ENCODE measurements at places on chromosomes 6 and 20.

DNA sequence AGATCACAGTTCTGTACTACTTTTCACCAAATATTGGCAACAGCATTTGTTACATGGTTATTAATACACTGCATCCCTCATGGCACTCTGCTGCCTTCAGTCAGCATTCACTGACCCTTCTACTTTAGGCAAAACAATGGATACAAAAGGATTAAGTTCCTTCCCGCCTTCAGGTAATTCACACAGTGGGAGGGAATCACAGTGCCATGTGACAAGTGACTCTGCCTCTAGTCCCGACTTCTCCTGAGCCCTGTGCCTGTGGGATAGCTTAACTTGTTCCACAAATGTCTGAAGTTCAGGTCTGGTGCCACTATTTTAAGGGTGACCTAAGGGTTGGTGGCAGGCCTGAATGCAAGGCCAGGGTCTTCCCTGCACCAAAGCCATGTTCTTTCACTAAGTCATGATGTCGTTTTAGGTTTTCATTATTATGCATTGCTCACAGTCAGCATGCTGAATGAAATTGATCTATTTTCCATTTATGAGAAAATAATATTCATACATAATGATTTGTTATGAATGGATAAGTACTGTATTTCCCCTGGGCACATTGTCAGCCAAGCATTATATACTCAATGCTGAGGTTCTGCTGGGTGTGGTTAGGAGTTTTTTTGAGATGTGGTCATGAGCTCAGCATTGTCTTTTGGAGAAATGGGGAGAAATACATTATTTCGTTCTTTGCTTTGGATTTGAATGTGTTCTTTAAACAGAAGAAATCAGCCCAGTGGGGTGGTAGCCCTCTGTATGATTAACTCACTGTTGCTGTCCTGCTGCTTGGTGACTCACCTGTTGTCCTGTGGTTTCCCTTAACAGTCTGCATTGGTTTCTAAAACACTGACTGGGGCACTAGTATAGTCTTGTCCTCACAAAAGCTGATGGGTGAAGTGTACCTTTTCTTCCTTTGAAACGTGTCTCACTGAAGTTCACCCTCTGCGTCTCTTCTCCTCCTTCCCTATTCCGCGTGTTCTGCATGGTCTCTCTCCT is 66.4 kb downstream of the AFDN start:
- DNase-seq = no peak

GRCh38 chr6:1076531-1077459 is 235.1 kb upstream of the FOXQ1 start:
- no peak for DNase-seq

DNA sequence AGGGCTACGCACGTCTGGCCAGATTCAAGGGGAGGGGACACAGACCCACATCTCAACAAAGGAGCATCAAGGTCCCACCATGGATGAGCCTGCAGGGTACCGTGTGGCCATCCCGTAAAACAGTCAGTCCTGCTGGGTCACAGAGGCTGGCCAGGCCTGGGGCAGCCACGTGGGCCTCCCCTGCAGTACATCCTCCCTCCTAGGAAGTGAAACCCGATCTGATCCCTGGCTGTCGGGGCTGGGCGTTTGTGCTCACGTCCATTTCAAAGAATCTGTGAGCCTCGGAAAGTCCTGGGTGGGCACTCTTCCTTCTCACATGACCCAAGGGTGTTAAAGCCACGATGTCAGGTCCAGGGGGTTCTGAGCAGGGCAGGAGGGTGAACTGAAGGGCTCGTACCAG is 14.3 kb downstream of the SULF2 start:
- DNase-seq = no peak

GRCh38 chr6:41406728-41407489 is 71.5 kb downstream of the NCR2 start:
- no peak for DNase-seq

DNA sequence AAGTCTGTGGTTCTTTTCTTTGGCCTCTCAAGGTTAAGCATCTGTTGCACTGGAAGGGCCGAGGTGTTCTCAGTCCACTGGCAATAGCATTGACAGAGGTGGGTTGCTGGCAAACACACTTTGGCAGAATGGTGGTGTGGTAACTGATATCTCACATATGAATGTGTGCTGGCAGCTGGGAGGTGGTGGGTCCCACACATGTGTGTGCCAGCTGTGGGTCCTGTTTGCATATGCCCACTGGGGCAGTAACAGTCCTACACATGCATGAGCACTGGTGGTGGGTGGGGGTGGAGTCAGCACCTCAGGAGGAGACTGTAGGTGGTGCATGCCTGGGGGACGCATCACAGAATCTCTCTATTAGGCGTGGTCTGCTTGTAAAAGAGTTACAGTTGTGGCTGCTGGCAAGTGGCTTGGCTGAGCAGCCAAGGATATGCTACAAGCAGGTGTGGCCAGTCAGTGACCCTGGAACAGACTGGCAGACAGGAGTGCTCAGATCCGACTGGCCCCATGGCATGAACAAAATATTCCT is 934.3 kb downstream of the GRIK2 start:
- DNase-seq = no peak

DNA sequence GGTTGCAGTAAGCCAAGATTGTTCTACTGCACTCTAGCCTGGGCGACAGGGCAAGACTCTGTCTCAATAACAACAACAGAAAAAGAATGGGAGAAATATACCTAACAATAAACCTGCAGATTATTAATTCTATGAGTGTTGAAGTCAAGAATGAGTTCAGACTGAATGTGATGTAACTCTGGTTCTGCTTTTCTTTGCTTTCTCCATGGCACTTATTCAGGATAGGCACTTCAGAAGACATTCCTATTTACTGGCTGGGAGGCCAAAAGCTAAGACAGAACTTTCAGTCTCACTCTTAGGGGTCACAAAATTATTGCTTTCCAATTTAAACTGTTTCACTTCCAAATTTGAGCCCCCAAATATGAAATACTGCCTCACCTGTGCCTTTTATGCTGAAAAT is 15.7 kb upstream of the PRIM2 start:
- DNase-seq = no peak

DNA sequence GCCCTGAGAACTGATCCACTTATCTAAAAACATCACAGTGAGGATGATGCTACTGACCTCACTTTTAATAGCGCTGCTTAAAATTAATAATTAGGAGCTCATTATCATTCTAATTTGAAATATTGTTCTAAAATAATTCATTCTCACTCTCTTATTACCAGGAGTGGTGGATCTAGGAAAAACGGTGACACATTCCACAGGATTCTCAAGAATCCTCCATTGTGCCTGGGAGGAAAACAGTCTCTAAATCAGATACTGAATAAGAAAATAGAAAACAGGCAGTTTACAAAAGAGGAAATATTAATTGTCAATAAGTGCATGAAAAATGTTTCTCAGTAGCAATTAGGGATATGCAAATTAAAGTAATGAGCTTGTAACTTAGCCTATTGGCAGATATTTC is 187.4 kb downstream of the TENT5A start:
- no peak for DNase-seq

DNA sequence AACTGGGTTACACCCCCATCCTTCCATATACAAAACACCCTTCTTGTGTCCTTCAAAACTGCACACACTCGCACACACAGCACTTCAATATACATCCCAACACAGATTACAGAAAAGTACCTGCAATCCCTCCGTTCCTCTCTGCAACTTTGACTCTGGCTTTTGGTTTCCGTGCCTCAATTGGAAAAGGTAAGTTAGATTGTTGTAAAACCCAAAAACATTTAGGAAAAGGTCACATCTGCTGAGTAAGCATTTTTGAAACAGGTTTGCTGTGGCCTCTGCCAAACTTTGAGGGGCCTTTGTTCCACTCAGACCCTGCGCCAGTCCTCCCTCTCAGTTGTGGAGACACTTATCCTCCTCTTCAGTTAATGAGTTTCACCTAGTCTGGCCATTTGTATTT is 4.2 kb downstream of the NKX2-4 start:
- no peak for DNase-seq

DNA sequence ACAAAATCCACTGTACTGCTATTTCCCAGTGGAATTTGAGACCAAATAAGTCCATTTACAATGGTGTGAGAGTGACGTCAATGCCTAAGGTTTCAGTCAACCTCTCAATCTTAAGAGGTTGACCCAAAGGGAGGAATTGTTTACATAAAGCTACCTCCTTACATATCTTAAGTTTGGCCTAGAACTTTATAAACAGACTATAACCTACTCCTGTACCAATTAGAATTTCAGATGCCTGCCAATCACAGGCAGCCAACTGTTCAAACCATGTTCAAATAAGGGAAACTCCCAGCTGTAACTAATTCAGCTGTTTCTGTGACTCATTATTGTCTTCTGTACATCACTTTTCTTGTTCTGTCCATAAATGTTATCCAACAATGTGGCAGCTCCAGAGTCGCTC is 14.5 kb downstream of the LGSN start:
- no peak for DNase-seq

DNA sequence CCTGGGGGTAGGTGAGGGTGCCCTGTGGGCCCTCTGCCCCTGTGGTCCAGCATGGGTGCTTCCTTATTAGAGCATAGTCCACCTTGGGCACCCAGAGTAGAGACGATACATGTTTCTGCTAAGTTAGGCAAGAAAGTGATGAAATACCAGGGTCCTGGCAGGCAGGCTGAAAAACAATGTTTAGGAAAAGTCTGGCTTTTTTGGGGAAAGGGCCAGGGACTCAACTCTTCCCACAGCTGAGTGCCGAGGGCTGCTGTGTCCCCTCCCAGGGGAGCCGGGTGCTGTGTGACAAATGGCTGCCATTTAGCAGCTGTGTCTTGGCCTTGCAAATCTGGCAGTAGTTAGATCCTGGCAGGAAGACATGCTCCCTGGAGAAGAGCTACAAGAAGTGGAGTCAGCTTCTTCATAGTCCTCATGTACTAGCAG is 61.5 kb downstream of the RREB1 start:
- no peak for DNase-seq

- no peak for DNase-seq
These were observed 71.2 kb downstream of the HIVEP1 start for GRCh38 chr6:12083302-12083701.

- no peak for DNase-seq
These were observed 11.0 kb upstream of the SNRPC start for GRCh38 chr6:34746104-34746846.

GRCh38 chr6:131414956-131415355 is 158.1 kb upstream of the ARG1 start:
- DNase-seq = no peak

DNA sequence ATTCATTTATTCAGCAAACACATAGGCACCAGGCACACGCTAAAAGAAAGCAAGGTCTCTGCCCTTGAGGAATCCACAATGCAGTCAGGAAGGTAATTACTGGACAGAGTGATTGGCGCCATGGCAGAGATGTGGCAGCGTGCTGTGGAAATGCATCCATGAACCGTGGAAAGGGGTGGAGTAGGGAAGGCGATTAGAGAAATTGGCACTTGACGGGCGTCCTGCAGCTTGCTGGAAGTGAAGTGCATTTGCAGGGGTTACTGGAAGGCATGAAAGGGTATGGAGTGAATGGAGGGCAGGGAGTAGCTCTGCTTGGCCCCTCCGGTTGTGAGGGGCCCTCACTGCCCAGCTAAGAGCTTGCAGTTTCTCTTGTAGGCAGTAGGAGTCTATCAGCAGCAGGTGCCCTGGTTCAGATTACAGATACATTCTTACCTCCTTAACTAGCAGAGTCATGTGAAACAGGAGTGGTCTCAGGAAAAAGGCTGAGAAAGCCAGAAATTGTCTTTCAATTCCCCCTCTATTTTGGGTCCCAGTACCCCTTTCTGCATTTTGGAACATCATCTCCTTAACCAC is 122.5 kb upstream of the TIAM2 start:
- DNase-seq = no peak

GRCh38 chr6:99746261-99746895 is 139.7 kb downstream of the PRDM13 start:
- DNase-seq = peak; percentile 8

DNA sequence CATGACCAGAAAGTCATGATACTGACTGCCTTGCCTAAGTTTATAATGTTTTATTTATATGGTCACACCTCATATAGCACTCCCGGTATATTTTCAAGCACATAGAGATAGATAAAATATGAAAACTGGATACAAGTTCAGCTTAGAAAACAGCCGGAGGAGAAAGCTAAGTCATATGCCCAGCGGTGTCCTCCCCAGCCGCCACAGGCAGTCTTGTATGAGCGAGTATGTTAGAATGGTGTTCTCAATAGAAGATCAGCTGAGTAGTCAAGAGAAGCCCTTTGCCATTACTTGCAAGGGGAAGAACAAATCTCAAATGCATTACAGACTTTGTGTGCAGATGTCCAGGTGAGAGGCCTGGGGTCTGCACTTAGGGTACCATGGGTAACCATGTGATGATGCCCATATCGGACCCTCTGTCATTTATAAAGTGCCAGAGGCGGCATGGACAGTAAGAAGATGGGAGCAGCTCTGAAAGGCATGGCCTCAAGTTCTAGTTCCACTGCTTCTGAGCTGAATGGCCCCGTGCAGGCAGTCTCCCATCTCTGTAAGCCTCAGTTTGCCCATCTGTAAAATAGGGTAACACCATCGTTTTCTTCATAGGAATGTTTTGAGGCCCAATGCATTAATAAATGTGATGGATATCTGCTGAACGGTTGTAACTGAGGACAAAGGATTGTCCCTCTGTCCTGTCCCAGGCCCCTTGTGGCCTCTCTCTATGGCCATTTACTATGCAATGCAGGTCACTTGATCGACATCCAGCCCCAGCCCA is 195.7 kb upstream of the SNX9 start:
- no peak for DNase-seq

DNA sequence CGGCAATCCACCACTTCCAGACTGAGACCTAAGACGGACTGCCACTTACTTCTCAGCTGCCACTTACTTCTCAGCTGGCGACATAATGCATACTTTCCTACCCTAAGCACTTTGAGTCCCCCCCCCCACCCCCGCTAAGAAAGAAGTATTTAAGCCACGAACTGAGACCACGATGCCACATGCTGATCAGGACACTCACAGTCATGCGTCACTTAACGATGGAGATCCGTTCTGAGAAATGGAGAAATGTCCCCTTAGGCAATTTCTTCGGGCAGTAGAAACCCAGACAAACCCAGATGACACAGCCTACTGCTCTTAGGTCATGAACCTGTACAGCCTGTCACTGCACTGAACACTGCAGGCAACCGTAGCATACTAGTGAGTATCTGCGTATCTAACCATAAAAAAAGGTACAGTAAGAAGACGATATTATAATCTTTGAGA is 690 bp downstream of the IFNGR1 start:
- no peak for DNase-seq

DNA sequence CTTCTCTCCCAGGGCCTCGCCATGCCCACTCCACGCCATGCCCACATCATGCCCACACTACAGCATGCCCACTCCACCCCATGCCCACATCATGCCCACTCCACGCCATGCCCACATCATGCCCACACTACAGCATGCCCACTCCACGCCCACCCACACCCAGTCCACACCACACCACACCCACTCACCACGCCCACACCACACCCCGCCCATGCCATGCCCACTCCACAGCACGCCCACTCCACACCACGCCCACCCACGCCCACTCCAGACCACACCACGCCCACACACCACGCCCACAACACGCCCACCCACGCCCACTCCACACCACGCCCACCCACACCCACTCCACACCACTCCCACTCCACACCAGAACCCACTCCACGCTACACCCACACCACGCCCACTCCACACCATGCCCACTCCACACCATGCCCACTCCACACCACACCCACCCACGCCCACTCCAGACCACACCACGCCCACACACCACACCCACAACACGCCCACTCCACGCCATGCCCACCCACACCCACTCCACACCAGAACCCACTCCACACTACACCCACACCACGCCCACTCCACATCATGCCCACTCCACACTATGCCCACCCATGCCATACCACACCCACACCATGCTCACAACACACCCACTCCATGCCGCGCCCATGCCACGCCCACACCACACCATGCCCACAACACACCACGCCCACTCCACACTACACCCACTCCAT is 88.6 kb downstream of the ERMARD start:
- no peak for DNase-seq

Data from stimulated activated CD8-positive, alpha-beta memory T cell treated with anti-CD3 and anti-CD28 coated beads, Interleukin-7, amount 100 ng/mL, for 1 hour (primary cell).